NCI-H2081 treated with DMSO at 0.1 percent for 48 hours (cell line): ENCODE measurements at places on chromosomes 2 and 18.

DNA sequence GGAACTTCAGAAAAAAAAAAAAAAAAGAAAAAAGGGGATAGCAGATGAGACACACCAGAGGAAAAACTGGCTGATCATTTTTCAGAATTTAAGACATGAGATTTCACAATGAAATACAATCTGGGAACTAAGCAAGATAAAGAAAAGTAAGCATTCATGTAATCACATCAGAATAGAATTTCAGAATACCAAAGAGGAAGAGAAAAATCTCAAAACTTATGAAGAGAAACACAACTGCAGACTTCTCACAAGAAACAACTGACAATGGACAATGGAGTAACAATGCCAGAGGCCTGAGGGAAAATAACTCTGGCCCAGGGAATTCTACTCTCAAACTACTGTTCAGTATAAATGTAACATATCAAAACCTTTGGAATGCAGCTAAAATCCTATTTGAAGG lies 13.2 kb upstream of the RRM2 start:
- no peak for DNase-seq

GRCh38 chr2:151525821-151526373 lies 116.2 kb downstream of the RIF1 start:
- DNase-seq = no peak

DNA sequence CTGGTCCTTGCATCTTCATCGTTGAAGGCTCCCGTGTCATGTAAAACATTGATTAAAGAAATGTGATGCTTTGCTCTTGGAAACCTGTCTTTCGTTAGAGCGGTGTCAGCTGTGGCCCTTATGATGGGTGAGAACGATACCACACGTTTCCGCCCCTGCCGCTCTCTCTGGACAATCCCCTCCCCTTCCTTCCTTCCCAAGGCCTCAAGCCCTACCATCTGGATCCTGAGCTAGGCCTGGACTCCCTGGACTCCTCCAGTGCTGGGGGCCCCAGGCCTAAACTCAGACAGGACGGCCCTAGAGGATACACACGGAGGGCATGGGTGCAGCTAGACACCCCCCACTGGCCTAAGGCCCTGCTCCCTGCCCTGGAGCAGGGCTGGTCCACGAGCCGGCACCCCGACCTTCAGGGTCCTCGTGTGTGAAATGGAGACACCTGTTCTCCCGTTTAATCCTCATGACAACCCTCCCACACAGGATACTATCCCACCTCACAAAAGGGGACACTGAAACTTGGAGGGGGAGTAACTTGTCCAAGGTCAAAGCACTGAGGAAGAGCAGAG lies 13.2 kb downstream of the BIN1 start:
- no peak for DNase-seq

DNA sequence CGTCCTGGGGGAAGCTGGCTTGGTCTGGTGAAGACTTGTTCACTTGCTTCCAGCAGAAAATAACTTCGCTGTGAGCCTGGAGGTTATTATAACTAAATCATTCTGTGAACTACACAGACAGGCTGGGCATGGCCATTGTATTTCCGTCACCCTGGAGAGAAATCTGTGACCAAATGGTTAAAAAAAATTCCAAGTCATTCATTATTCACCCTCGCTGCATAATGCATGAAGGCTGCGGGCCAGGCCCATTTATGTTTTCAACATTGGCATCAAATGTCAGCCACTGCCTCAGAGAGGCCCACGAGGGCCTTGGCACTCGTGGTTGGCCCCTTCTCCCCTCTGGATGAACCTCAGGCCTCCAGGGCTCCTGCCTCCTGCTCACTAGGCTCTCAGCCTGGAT lies 57.7 kb downstream of the RRM2 start:
- DNase-seq = no peak

DNA sequence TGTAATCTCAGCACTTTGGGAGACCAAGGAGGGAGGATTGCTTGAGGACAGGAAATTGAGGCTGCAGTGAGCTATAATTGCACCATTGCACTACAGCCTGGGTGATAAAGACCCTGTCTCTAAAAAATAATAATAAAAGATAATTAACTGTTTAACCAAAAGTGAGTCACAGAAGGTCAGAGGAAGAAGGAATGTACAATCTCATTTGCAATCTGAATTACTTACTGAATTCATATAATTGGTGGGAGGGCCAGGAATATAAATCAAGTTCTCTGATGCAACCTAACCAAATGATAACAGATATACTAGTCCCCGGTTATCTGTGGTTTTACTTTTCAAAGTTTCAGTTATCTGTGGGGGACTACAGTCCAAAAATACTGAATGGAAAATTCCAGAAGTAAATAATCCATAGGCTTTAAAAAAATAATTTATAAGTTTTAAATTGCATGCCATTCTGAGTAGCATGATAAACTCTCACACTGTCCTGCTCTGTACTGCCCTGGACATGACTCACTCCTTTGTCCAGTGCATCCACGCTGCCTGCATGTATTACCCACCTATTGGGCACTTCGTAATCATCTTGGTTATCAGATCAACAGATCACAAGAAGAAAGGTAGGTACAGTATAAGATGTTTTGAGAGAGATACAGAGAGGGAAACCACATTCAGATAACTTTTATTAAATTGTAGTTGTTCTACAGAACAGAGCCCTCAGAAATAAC lies 12.8 kb upstream of the MATN3 start:
- no peak for DNase-seq

GRCh38 chr2:39434233-39434897 lies 2.7 kb downstream of the MAP4K3 start:
- DNase-seq = no peak
